ENCODE measurements at places on chromosomes 5 and 9. TPM values are rescaled to one million over a fixed set of nuclear protein-coding genes. Genes with fewer than 3 reads are reported as not detected.

FAM120A gene
- 76.1 TPM for total RNA-seq

RGS7BP gene
- not detected for total RNA-seq

CDC20B gene
- not detected for total RNA-seq

CTXN3 gene
- not detected for total RNA-seq

AMBP gene
- total RNA-seq, result not detected

TRMT10B gene
- total RNA-seq, result 7.8 TPM

TRPM6 gene
- not detected for total RNA-seq

C9orf43 gene
- 1.0 TPM for total RNA-seq

GABRP gene
- total RNA-seq, result not detected

CCDC183 gene
- total RNA-seq, result 1.3 TPM

TAF11L5 gene
- not detected for total RNA-seq

GPR150 gene
- 0.39 TPM for total RNA-seq

TEK gene
- not detected for total RNA-seq

SERF1A gene
- 4.9 TPM for total RNA-seq

C8G gene
- 2.5 TPM for total RNA-seq

GARNL3 gene
- 3.5 TPM for total RNA-seq

DNA sequence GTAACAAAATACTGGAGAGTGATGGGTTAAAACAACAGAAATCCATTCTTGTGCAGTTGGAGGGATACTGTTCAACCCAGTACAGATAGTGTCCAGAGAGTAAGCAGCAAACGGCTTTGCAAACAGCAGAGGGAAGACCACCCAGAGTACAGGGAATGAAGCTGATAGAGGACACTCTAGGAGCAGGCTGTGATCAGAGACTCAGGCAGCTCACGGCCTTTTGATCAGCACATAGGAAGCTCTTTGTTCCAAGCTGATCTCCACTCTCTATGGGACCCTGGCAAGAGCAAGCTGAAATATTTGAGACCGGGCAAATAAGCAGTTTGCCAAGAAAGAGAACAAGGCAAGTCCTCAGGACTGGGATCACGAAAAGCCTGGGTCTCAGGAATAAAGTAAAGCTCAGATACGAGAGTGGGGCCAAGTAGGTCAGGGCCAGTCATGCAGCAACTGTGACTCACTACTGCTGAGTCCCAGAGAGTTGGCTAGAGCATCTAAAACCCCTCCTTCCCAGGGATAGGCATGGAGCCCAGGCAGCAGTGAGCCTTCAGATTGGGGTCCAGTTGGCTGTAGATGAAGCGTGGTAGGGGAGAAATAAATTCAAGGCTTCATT, 52.4 kb downstream of the MELK start:
- DNase-seq, result no peak

- no peak for DNase-seq
Observed at GRCh38 chr5:12292610-12293204, 388.5 kb upstream of the CTNND2 start.

- no peak for DNase-seq
Observed at GRCh38 chr9:5486988-5487387, 23.3 kb upstream of the PDCD1LG2 start.

GRCh38 chr9:137064027-137064879, 6.1 kb downstream of the SAPCD2 start:
- DNase-seq, result no peak

DNA sequence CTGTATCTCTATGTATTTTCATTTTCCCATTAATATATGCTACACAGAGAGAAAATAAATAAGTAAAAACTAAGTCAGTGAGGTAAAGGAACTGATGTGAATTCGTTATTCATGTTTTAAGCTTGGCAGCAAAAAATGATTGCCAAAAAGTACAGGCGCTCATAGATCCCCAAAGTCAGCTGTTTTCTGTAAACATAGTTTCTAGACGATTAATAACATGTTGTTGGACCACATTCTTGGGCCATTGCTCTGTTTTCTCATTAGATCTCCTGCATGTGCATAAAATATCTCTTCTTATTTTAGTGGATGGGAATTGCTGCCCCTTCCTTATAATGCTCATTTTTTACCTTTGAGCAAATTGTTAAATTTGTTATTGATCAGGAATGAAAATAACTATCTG, 215.2 kb downstream of the TLE1 start:
- DNase-seq, result no peak

- DNase-seq, result no peak
Observed at GRCh38 chr9:69965416-69966145, 78.1 kb upstream of the MAMDC2 start.

DNA sequence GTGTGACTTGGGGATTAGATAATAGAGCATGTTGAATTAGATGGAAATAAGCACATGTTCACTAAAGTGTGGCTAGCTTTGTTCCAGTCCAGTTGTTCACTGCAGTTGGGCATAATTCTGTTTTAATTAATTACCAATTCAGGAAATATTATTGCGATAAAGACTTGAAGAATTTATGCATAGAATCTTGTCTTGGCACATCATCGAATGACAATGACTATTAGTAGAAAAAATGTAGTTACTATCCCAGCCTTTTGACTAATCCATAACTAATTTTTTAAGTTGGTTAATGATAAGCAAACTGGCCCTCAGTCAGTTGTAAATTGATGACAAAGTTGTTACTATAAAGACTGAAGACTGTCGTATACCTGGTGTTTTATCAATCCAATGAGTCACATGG, 10.5 kb downstream of the LNPEP start:
- no peak for DNase-seq

- DNase-seq, result no peak
Observed at GRCh38 chr9:73996844-73997243, 500.3 kb upstream of the RORB start.

- DNase-seq, result no peak
Observed at GRCh38 chr5:127878174-127878750, 175.1 kb downstream of the CCDC192 start.

DNA sequence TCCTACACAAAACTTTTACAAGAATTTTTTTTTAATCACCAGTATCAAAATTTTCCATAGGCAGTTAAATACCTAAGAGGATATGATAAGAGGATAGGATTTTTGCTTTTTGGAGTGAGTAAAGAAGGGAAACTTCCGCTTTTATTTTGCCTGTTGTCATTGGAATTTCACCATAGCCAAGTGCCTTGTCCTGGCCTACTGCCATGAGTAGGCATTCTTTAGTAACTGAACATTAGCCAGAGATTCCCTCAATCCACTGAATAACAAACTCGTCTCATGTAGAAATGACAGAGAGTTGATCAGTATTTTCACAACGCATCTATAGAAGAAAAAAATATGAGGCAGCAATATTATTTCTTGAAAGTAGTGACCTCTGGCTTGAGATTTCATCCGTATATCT, 289.6 kb upstream of the ADAMTSL1 start:
- no peak for DNase-seq

DNA sequence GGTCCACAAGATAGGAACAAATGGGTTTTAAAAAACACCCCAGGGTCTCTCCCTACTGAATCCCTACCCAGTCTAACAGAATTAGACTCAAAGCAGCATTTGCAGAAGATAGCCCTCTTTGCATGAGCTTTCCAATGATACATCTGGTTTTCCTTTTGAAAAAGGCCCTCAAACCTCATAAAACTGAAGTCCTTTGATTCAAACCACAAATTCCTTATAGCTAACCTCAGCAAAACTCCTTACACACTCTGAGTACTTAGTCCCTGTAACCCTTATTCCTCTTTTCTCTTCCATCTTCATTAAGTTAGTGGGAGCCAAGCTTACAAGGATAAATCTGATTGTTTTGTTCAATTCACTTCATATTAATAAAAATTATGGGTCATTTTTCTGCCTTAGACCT, 90.5 kb upstream of the TNC start:
- DNase-seq, result no peak

DNA sequence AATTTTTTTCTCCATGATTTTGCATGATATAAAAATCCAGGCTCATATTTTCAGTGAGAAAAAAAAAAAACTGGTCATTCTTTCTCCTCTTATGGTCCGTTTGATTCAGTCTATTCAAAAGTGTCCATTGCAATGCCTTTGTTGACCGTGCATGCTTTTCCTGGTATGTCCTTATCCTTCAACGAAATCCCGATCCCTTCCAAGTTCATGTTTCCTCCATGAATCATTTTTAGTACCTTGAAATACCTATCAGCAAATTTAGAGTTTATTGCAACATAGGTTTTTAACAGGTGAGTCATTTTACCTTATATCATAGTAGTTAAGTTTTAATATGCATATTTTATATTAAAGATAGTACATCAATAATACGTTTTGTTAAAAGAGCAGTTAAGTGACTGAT, 773.8 kb upstream of the CHD1 start:
- no peak for DNase-seq

GRCh38 chr9:14418301-14418940, 104.5 kb upstream of the NFIB start:
- no peak for DNase-seq

DNA sequence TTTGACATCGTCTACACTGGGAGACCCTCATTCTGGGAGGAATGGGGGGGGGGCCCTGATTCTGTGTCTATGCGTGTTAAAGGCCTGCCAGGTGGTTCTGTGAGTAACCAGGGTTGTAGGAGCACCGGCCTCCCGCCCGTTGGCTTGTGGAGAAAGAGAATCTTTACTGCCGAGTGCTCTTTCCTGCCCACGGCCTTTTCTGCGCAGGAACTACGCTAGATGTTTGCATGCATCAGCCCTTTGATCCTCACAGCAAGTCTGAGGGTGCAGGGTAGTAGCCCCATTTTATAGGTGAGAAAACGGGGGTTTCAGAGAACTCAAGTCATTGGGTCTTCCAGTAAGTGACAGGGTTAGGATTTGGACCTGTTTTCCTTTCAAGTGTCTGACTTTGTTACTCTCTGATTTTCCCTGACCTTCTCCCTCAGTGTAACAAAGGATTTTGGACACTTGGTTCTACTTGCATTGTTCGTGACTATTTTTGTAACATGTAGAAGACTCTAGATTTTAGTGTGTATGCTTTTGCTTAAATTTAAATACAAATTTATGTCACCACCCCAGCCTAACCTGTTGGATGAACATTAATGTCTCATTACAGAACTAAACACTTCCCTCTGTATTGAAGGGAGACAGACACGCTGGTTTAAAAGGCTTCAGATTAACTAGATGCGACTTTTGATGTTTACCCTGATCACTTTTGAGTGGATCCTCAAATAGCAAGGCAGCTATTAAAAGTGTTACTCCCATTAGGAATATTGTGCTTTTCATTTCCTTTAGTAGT, 22.0 kb downstream of the MAST4 start:
- DNase-seq, result no peak

DNA sequence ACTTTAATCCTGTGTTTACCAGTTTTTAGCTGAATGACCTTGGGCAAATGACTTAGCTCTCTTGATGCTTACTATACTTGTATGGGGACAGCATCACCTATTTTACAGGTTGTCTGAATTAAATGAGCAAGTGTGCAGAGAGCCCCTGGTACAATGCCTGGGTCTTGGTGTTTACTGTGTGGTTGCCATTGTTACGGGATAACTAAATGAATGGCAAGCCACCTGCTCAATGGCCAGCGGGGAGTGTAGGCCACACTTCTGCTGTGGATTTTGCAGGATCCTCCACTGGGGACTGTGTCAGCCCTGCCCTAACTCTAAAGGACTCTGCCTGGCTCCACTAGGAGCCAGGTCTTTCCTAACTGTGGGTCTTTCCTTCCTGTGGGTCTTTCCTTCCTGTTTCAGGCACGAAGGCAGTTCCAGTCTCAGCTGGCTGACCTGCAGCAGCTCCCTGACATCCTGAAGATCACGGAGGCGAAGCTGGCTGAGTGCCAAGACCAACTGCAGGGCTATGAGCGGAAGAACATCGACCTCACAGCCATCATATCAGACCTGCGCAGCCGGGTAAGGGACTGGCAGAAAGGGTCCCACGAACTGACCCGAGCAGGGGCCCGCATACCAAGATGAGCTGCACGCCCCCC, 10.3 kb upstream of the GLE1 start:
- no peak for DNase-seq

GRCh38 chr5:9715891-9716335, 85.8 kb upstream of the TAS2R1 start:
- DNase-seq, result no peak

DNA sequence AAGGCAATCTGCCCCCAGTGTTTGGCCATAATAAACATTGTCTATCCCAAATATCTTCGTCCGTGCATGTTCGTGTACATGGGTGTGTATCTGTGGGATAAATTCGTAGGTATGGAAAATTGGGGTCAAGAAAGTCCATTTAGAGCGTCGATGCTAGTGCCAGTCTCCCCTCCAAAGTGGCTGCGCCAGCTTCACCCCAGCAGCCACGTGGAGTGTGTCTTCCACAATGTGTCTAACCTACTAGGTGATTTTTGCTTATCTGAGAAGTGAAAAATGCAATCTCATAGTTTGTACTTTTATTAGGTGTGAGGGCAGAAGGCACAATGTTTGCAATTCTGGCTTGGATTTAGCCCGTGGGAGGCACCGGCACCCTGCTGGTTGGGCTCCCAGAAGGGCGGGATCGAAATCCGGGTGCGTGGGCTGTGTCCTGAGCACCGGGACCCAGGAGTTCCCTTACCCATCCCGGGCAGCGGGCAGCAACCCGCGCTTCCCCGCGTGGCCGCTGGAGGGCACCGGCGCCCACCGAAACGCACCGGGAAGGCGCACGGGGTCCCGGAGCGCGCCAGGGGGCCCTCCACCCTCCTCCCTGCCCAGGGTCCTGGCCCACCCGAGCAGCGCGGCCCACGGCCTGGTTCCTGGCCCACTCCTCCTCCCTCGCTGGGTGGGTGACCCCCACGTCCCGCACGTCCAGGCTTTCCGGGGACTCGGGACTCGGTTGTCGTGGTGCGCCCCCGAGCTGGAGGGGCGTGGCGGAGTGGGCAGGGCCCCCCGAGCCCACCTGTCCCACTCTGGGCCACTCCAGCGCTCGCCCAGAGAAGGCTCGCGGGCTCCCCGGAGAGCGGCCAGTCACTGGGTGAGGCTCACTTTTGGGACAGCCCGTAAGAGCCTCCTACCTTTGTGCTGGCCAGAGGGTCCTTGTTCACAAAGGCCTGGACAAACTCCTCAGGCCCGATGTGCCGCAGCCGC, 55.4 kb upstream of the RNF130 start:
- DNase-seq, result peak; percentile 73

DNA sequence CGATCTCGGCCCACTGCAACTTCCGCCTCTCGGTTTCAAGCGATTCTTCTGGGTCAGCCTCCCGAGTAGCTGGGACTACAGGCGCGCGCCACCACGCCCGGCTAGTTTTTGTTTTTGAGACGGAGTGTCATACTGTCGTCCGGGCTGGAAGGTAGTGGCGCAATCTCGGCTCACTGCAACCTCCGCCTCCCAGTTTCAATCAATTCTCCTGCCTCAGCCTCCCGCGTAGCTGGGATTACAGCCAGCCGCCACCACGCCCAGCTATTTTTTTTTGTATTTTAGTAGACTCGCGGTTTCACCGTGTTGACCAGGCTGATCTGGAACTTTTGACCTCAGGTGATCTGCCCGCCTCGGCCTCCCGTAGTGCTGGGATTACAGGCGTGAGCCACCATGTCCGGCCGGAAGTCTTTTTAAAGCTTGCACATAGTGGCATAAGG, 1.2 kb downstream of the SMC5 start:
- DNase-seq, result no peak

- no peak for DNase-seq
Observed at GRCh38 chr5:135328128-135328687, 70.8 kb downstream of the MACROH2A1 start.
